Myocyte (in vitro differentiated cells): ENCODE measurements at places on chromosomes 16 and 17. TPM values are rescaled to one million over a fixed set of nuclear protein-coding genes. Genes with fewer than 3 reads are reported as not detected.

Gene TBC1D3I
- total RNA-seq = 0.13 TPM in 1 of 2 replicates, not detected in the other

Gene PABPN1L
- 0.11 TPM in 1 of 2 replicates, not detected in the other for total RNA-seq

Gene ABCC11
- total RNA-seq = not detected in 2 replicates

Gene MYH13
- total RNA-seq = 0.16 and 0.21 TPM in 2 replicates

Gene FSCN2
- 1.5 and 3.0 TPM in 2 replicates for total RNA-seq

Gene SPEM3
- total RNA-seq = not detected in 2 replicates

Gene USH1G
- not detected in 2 replicates for total RNA-seq

Gene EFNB3
- total RNA-seq = 0.78 and 1.5 TPM in 2 replicates

Gene DECR2
- 27.1 and 28.6 TPM in 2 replicates for total RNA-seq

Gene ADAP2
- 0.51 and 1.4 TPM in 2 replicates for total RNA-seq

Gene KRTAP16-1
- total RNA-seq = not detected in 2 replicates

Gene ZNF750
- not detected in 2 replicates for total RNA-seq

Gene CD300H
- not detected in 2 replicates for total RNA-seq

Gene PARD6A
- 3.4 and 4.1 TPM in 2 replicates for total RNA-seq

DNA sequence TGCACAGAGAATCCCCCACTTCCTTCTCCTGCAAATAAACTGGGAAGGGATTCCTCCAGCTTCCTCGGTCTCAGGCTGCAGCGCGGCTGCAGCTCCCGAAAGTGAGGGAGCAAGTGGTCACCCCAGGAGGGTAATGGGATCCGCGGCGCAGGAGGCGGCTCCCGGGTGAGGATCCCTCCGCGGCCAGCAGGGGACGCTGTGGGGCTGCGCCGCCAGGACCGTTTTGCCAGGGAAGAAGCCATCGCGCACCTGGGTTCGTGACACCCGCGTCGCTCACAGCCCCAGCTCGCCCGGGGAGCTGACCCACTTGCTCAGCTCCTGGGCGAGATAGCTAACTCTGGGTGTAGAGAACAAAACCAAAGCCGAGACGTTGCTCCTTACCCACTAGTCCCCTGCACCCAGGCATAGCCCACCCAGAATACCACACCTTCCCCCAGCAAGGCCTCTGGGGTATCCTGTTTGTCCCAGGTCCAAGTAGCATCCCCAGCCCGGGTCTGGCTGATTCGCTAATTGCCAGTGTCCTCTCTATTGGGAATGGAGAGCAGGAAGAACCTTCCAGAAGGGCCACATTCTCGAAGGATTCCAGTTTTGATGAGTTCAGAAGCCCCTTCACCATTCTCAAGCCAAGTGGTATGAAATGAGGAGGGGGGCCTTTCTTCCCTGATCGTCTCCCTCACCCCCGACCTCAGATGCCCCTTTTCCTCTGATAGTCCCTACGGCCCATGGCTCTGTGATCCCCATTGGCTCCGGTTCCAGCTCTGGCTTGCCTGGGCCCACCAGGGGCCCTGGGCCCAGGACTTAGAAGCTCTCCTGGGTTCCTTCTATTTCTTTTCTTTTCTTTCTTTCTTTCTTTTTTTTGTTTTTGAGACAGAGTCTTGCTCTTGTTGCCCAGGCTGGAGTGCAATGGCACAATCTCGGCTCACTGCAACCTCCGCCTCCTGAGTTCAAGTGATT, 14.1 kb downstream of the CYGB start:
- peak; percentile 64 for DNase-seq

DNA sequence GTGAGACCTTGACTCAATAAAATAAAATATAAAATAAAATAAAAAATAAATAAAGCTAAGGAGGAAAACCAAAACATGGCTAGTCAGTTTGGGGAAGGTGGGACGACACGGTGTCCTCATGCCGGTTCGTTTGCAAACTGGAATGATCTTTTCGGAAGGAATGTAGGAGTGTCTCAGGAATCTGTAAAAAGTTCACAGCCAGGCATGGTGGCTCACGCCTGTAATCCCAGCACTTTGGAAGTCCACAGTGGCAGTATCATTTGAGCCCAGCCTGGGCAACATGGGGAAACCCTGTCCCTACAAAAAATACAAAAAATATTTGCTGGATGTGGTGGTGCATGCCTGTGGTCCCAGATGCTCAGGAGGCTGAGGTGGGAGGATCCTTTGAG, 14.7 kb upstream of the RPTOR start:
- peak; percentile 57 for DNase-seq

GRCh38 chr17:61635913-61636432, 45.0 kb upstream of the NACA2 start:
- DNase-seq = peak; percentile 56

- DNase-seq = no peak
Observed at GRCh38 chr16:76577003-76577402, 299.8 kb downstream of the CNTNAP4 start.

GRCh38 chr16:67206838-67207248, 7.9 kb downstream of the ELMO3 start:
- DNase-seq = no peak

- peak; percentile 54 for DNase-seq
Observed at GRCh38 chr17:2262135-2262587, 41.4 kb downstream of the SMG6 start.

GRCh38 chr16:64771273-64771672, 350.6 kb downstream of the CDH11 start:
- DNase-seq = no peak

GRCh38 chr17:57340160-57340981, 84.0 kb downstream of the MSI2 start:
- no peak for DNase-seq

- no peak for DNase-seq
Observed at GRCh38 chr16:23027386-23027785, 121.9 kb downstream of the USP31 start.

GRCh38 chr17:8029121-8029520, 9.7 kb upstream of the ALOX15B start:
- no peak for DNase-seq

GRCh38 chr17:49976828-49977202, 7.8 kb downstream of the DLX4 start:
- no peak for DNase-seq

- DNase-seq = no peak
Observed at GRCh38 chr17:76700270-76700616, 10.5 kb downstream of the MXRA7 start.

GRCh38 chr17:61456688-61457225, 4.5 kb downstream of the TBX4 start:
- DNase-seq = no peak

GRCh38 chr17:81295031-81295675, at the start of gene SLC38A10:
Gene SLC38A10, minus strand, starts transcription at chr17:81295307. Its CDS starts 386 bp downstream, at chr17:81294921.
- DNase-seq = peak; percentile 86

DNA sequence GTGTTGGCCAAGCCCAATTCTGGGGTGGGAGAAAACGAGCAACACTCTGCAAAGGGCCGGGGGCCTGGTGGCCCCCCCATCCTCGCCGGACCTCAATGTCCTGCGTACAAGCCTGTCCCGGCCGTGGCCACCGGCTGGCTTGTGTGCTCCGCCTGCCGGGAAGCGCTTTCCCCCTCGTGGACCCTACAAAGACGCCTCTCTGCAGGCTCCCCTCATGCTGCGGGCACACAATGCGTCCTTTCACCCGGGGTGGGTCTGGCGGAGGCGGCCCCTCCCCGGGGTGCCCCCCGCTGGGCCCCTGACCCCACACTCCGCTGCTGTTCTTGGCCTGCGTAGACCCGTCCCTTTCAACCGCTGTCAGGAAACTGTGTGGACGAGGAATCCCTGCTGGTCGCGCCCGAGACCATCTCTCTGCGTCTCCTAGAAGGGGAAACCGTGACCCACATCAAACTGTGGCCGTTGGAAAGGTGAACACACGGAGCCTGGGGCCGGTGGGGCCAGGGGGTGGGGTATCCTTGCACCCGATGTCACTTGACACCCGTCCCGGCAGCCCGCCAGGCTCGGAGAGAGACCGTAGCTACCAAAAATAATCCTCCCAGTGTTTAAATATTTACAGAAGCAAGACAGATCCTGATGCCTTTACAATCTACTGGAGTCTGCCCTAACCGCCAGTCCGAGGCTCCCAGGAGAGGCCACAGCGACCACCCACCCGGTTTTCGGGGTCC, 43.6 kb downstream of the TBC1D16 start:
- no peak for DNase-seq

- no peak for DNase-seq
Observed at GRCh38 chr16:79595931-79596450, 4.5 kb downstream of the MAF start.

- no peak for DNase-seq
Observed at GRCh38 chr17:32249475-32249874, 16.2 kb upstream of the RHBDL3 start.

DNA sequence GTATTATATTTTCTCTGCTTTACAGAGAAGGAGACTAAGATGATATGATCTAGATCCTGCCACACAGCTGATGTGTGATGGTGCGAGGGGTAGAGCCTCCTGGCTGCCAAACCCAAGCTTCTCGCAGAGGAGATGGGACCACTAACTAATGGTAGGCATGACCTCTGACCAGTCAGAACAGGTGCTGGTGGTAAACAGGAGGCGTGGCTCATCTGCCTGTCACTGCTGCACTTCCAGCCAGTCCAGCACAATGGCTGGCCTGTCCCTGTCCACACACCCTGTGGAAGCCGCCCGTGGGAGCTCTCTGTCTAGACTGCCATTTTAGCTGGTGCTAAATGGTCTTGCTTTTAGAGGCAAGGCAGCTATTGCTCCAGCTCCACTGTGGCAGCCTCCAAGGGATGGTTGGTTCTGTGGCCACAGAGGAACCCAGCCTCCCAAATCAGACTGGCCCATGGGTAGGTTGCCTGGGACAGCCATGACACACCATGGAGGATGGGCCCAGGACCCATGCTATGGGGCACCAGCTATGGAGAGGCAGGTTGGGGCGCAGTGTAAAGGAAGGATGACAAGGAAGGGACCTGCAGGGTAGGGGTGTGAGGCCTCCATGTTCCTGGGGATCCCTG, 86.7 kb downstream of the KSR1 start:
- peak; percentile 83 for DNase-seq

GRCh38 chr17:29615492-29616299, 7.0 kb downstream of the CORO6 start:
- no peak for DNase-seq

DNA sequence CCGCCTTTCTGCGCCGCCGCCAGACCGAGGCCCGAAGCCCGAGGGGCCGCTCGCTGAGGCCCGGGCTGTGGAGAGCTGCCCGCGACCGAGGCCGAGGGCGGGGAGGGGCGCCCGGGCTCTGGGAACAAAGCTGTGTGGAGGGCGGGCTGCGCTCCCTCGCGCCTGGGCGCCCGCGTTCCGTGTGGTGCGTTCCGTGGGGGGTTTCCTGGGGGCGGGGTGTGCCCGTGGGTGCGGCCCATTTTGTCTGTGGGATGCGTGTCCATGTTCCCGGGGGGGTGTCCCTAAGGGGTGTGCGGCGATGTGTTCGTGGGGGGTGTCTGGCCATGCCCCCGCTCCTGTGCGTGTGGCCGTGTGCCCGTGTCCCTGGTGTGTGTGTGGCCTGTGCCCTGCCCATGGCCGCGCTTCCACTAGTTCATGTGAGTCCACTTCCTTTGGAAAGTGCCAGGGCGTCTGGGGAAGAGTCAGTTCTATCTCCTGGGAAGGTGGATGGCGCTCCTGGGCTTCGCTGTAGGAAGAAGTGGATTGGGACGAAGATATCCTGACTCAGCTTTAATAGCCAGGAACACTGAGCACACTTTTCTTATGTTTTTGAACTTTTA, 520 bp downstream of the JPT2 start:
- peak; percentile 40 for DNase-seq

DNA sequence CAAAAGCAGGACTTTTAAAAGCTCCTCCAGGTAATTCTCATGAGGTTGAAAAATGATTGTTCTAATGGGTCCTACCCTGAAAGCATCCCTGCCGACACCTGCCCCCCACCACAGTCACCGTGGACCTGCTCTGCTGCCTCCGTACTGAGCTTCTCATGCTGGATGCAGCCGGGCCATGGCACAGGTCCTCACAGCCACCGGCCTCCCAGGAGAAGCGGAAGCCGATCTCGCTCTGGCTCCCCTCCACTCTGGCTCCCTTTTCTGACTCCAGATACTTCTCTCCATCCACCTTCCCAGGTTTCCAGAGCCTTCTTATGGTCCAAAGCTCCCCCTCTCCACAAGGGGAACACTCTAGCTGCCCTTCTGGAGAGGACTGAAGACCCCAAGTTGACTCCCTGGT, 10.2 kb downstream of the RPRML start:
- DNase-seq = no peak

DNA sequence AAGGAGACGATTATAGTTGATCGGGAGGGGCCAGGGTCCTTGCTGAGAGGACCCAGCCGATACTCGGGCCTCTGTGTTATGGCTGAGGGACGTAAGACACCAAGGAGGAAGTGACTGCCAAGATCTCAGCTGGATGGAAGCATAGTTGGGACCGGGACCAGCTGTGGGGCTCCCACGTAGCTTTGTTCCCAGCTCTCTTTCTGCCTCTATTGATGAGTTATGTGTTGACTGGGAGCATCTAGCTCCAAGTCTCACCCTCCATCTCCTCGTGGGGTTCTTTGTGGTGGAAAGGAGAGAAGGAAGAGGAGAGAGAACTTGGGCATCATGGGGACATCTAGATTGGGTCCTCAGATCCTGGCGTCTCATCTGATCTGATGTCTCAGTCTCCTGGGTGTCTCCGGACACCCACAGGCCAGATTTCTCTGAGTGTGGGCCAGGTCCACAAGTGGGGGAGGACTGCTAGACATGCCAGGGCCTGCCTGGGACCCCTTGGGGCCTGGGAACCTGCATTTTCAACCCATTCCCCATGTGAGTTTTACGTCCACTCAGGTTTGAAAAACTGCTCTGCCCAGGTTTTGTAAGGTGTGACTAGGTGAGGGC, 1.0 kb downstream of the MGRN1 start:
- no peak for DNase-seq

DNA sequence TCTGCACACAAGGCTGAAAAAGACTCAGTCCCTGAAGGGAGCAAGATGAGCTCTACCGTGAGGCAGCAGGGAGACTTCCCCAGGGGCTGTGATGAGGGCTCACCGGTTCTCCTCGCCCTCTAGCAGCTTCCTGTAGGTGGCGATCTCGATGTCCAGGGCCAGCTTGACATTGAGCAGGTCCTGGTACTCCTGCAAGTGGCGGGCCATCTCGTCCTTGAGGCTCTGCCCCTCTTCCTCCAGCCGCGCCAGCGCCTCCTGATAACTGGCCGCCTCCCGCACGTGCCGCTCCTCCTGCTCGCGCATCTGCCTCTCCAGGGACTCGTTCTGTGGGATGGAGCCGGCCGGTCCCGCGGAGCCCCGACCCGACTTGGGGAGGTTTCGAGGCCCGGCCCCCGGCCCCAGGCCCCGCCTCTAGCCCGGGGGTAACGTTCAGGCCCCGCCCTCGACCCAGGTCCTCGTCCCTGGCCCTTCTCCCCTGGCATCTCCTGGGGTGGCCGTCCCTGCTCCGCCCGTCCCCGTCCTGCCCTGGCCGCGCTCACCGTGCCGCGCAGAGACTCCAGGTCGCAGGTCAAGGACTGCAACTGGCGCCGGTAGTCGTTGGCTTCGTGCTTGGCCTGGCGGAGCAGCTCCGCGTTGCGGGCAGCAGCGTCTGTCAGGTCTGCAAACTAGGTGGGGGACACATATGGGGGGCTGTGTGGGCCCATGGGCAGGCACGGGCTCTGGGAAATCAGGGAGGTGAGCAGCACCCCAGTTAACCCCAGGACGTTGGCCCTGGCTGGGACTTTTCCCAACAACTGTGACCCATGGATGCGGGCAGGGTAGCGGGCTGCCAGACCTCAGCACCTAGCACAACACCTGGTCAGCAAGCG, 3.9 kb downstream of the GFAP start:
- no peak for DNase-seq
